ENCODE measurements at places on chromosomes 12 and 14. TPM values are rescaled to one million over a fixed set of nuclear protein-coding genes. Genes with fewer than 3 reads are reported as not detected.

FOXA1 gene
- total RNA-seq: 20.6 TPM

INSM2 gene
- total RNA-seq: not detected

B4GALNT1 gene
- 0.93 TPM for total RNA-seq

CACNA1C gene
- 15.6 TPM for total RNA-seq

ANG gene
- total RNA-seq: 28.1 TPM

SLC2A3 gene
- total RNA-seq: 153 TPM

TSFM gene
- 24.3 TPM for total RNA-seq

HOXC11 gene
- total RNA-seq: not detected

BIN2 gene
- 26.1 TPM for total RNA-seq

P2RX2 gene
- total RNA-seq: 0.55 TPM
